ENCODE measurements at places on chromosomes 1 and 21. TPM values are rescaled to one million over a fixed set of nuclear protein-coding genes. Genes with fewer than 3 reads are reported as not detected.

Gene EXO5
- total RNA-seq = 3.6 TPM

Gene FBLIM1
- total RNA-seq = 0.21 TPM

Gene CDK18
- total RNA-seq = 7.9 TPM

Gene ARHGEF16
- 0.46 TPM for total RNA-seq

Gene C1QB
- total RNA-seq = not detected

Gene SPRR1A
- total RNA-seq = not detected

Gene KRTAP11-1
- not detected for total RNA-seq

Gene AADACL4
- not detected for total RNA-seq

Gene RGS21
- not detected for total RNA-seq

Gene CFHR1
- total RNA-seq = not detected

Gene SMIM1
- 2.7 TPM for total RNA-seq
